ENCODE measurements at places on chromosomes 5 and 9. TPM values are rescaled to one million over a fixed set of nuclear protein-coding genes. Genes with fewer than 3 reads are reported as not detected.

Gene NDOR1
- 15.2 TPM for total RNA-seq

GRCh38 chr5:115246361-115246991, 16.2 kb downstream of the PGGT1B start:
- H3K27me3 ChIP-seq: no peaks in the 10 kb centered on the region
- DNase-seq: no peak
- H3K4me3 ChIP-seq: no peak overlapping the region
- H3K4me1 ChIP-seq: no peaks in the 10 kb centered on the region
- no peaks in the 10 kb centered on the region for H3K36me3 ChIP-seq
- no peak overlapping the region for H3K27ac ChIP-seq

Gene PHYHD1
- 41.8 TPM for total RNA-seq

Gene GRIN1
- total RNA-seq: 0.15 TPM

Gene QRFP
- total RNA-seq: not detected

- DNase-seq: no peak
- no peak overlapping the region for H3K4me3 ChIP-seq
- no peaks in the 10 kb centered on the region for H3K36me3 ChIP-seq
- no peaks in the 10 kb centered on the region for H3K4me1 ChIP-seq
- H3K27me3 ChIP-seq: no peaks in the 10 kb centered on the region
Measured at GRCh38 chr5:119347991-119348390, 7.8 kb upstream of the TNFAIP8 start.

DNA sequence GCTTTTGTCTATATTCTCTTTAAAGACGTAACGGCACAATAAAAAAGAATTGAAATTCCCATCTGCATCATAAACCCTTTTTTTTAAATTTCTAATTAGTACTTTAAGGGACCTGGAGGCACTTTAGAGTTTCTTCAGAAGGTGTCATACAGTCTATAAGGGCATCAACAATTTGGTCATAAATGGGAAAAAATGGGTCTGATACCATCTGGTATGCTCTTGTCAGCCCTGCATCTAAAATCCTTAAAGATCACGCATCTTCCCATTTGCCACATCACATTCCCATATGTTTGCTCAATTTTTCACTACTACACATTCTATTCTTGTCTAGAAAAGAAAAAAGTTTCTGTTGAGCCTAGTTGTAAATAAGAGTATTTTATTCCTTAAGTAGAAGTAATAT, 53.8 kb downstream of the COX7C start:
- H3K36me3 ChIP-seq: no peaks in the 10 kb centered on the region
- H3K4me1 ChIP-seq: no peaks in the 10 kb centered on the region
- no peak overlapping the region for H3K4me3 ChIP-seq
- H3K27ac ChIP-seq: no peak overlapping the region
- H3K27me3 ChIP-seq: no peaks in the 10 kb centered on the region
- no peak for DNase-seq

- H3K27me3 ChIP-seq: no peaks in the 10 kb centered on the region
- no peaks in the 10 kb centered on the region for H3K4me1 ChIP-seq
- no peak for DNase-seq
- H3K36me3 ChIP-seq: no peaks in the 10 kb centered on the region
Measured at GRCh38 chr5:59547731-59548130, 345.8 kb downstream of the PDE4D start.

GRCh38 chr9:11805969-11806368, 887.2 kb upstream of the TYRP1 start:
- H3K36me3 ChIP-seq: no peaks in the 10 kb centered on the region
- no peak overlapping the region for H3K4me3 ChIP-seq

Gene SH3TC2
- 0.59 TPM for total RNA-seq

DNA sequence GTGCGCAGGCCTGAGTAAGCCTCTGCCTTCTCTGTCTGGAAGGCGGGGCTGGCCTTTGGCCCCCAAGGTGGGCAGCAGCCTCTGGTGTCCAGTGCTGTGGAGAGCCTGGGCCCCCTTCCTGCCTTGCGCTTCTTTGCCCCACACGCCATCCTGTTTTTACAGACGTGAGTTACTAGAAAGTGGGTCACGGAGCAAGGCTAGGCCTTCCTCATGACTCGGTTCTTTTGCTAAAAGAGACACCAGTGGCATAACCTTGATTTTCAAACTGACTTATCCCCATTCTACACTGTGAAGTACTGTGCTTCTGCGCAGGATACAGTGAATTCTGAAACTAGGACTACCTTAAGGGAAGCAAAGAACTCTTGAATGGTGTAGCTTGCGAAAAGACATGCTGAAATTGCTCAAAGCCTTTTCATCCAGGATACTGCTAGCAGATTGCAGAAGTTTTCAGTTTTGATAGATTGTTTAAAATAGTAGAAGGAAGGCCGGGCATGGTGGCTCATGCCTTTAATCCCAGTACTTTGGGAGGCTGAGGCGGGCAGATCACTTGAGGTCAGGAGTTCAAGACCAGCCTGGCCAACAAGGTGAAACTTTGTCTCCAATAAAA, 7.2 kb downstream of the ROPN1L start:
- no peak overlapping the region for H3K4me3 ChIP-seq
- H3K27ac ChIP-seq: no peak overlapping the region
- no peaks in the 10 kb centered on the region for H3K27me3 ChIP-seq
- DNase-seq: no peak

GRCh38 chr9:95327239-95327865, 9.8 kb upstream of the FANCC start:
- H3K4me1 ChIP-seq: no peaks in the 10 kb centered on the region
- no peak overlapping the region for H3K27ac ChIP-seq
- no peaks in the 10 kb centered on the region for H3K36me3 ChIP-seq
- H3K4me3 ChIP-seq: no peak overlapping the region

Gene ALDH1B1
- total RNA-seq: 47.2 TPM

Gene RNF183
- not detected for total RNA-seq

DNA sequence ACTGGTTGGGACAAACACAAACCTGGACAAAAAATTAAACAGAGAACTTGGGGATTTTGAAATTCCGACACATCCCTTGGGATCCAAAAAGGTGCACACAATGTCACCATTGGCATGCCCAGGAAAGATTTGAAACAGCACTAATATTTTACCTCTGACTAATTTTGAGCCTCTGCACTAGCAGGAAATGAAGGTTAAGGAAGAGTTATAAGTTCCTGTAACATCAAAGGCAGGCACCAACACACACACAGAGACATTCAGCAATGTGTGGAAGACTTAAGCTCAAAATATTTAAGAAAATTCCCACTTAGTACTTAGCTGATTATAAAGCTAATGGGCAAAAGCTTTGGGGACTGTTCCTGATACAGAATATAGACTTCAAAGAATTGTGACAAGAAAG, 247.0 kb downstream of the CDH9 start:
- H3K4me1 ChIP-seq: no peaks in the 10 kb centered on the region
- no peak overlapping the region for H3K4me3 ChIP-seq
- H3K27me3 ChIP-seq: no peaks in the 10 kb centered on the region
- no peaks in the 10 kb centered on the region for H3K36me3 ChIP-seq

DNA sequence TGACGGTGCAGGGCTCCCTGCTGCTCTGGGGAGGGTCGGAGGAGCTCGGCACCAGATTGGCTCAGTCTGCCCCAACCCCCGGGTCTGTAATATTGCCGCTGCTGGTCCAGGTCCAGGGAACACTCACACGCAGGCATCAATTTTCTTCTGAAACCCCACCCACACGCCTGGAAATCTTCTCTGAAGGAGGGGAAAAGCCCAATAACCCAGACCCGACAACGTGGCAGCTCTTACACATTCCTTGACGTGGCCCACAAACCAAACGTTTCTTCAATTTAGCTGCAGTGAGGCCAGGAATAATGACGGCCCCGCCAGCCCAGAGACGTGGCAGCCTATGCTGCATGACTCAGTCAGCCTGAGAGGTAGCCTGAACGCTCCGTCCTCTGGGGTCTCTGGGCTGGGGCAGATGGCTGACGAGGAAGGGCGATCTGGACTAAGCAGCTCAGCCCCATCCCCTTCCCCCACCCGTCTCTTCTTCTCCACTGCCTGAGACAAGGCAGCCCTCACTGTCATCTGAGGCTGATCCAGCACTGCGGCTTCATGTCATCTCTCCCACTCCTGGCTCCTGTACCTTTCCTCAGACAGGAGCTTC, 9.9 kb upstream of the SPARC start:
- no peaks in the 10 kb centered on the region for H3K27me3 ChIP-seq
- H3K36me3 ChIP-seq: no peaks in the 10 kb centered on the region
- no peak overlapping the region for H3K4me3 ChIP-seq
- H3K4me1 ChIP-seq: peaks cover 8% of the 10 kb centered on the region

DNA sequence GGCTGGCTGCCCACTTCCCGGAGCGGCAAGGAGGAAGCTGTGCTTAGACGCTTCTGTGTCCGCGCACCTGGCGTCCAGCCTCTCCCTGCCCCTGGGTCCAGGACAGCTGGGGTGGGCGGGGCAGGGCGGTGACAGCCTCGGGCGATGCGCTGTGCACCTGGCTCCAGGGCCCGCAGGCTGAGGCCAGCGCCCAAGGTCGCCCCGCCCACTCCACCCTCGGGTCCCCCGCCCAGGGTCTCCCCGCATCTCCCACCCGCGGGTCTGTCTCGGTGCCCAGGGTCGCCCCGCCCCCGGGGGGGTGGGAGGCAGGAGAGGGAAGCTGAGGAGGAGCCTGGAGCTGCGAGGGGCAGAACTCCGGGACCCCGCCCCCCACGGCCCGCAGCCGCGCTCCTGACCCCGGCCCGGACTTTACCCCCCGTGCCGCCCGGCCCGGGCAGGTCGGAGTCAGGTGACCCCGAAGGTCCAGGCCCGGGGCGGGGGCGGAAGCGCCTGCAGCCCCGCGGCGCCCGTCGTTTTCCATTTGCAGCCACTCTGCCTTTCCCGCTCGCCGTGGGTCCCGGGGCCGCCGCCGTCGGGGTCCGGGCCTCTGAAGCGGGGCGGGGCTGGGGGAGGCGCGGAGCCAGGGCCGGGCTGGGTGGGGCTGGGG, at the start of gene ENTPD8:
Gene ENTPD8, minus strand, starts transcription at position 69 of the 646 bp plus-strand sequence. CDS start 3,072 bp downstream, outside the sequence.
- no peaks in the 10 kb centered on the region for H3K36me3 ChIP-seq
- peaks cover under 1% of the 10 kb centered on the region for H3K4me1 ChIP-seq
- peak within 1 kb of the TSS; percentile 14 for H3K4me3 ChIP-seq
- DNase-seq: peak; percentile 46

DNA sequence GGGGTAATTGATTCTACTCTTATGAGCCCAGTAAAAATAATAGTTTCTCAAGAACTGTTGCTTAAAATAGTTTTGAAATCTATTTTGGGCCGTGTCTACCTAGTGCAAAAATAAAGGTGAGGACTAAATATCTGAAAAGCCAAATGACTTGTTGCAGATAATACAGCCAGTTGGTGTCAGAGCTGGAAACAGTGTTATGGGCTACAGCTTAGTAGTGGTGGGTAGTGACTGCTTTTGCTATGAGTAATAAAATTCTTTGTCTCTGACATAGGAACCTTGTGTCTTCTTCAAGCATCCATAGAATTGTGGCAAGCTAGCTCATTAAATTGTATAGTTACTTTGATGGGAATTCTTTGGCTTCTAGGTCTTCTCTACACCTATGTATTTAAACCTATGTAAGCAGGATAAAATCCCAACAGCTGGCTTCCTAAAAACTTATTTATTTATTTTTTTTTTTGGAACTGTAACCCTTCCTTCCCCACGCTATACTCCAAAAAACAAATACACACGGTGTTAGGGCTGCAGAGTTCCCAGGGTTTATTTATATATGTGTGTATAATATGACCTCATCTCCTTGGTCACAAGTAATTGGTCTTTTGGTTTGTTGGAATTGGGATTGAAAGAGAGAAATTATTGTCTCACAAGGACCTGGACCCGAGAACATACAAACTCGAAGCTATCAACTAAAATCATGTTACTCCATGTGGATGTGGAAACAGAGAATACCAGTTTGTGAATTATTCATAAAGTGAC, 138.0 kb downstream of the NUDT12 start:
- no peak overlapping the region for H3K4me3 ChIP-seq
- H3K27ac ChIP-seq: no peak overlapping the region
- H3K27me3 ChIP-seq: no peaks in the 10 kb centered on the region
- H3K36me3 ChIP-seq: no peaks in the 10 kb centered on the region

DNA sequence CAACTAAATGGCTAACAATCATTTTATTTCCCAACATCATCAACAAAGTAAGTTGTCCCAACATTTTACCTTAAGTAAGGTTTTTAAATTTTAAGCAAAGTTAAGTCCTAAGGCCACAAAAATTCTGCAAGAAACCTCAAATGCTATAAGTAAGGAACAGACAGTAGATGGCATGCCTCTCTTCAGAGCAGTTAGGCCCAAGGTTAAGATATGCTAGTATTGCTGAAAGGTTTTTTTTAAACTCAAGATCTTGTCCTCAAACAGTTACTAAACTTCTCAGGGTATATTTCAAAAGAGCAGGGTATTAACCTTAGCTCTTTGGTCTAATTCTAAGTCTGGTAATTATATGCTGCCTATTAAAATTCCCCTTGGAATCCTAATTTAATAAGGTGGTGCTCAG, 35.1 kb downstream of the PJA2 start:
- no peak for DNase-seq
- no peaks in the 10 kb centered on the region for H3K27me3 ChIP-seq
- H3K4me1 ChIP-seq: no peaks in the 10 kb centered on the region

Gene RGS7BP
- total RNA-seq: 5.2 TPM

- H3K36me3 ChIP-seq: no peaks in the 10 kb centered on the region
- no peak for DNase-seq
- peak overlapping the region; percentile 83 for H3K4me3 ChIP-seq
- H3K4me1 ChIP-seq: peaks cover 3% of the 10 kb centered on the region
- H3K27ac ChIP-seq: peak overlapping the region; percentile 86
Measured at GRCh38 chr5:61162832-61163567, 732 bp upstream of the SMIM15 start.

GRCh38 chr5:120463006-120463680, 957 bp upstream of the PRR16 start:
- no peak for DNase-seq
- no peak overlapping the region for H3K27ac ChIP-seq
- no peaks in the 10 kb centered on the region for H3K36me3 ChIP-seq
- H3K27me3 ChIP-seq: no peaks in the 10 kb centered on the region
- peaks cover 1% of the 10 kb centered on the region for H3K4me1 ChIP-seq
- peak overlapping the region; percentile 68 for H3K4me3 ChIP-seq

Gene SH3RF2
- total RNA-seq: 0.50 TPM

GRCh38 chr9:112496074-112496722, 9.6 kb downstream of the KIAA1958 start:
- H3K36me3 ChIP-seq: no peaks in the 10 kb centered on the region
- H3K4me1 ChIP-seq: peaks cover 13% of the 10 kb centered on the region
- H3K27me3 ChIP-seq: no peaks in the 10 kb centered on the region
- DNase-seq: no peak
- no peak overlapping the region for H3K27ac ChIP-seq

GRCh38 chr5:178182158-178182876, 4.9 kb downstream of the GMCL2 start:
- H3K27me3 ChIP-seq: no peaks in the 10 kb centered on the region
- H3K4me3 ChIP-seq: no peak overlapping the region
- no peaks in the 10 kb centered on the region for H3K36me3 ChIP-seq

Gene ACSL6
- 0.07 TPM for total RNA-seq

Gene UGT3A2
- total RNA-seq: not detected

- peak overlapping the region; percentile 50 for H3K27ac ChIP-seq
- peak; percentile 43 for DNase-seq
- H3K4me3 ChIP-seq: no peak overlapping the region
- peaks cover 4% of the 10 kb centered on the region for H3K4me1 ChIP-seq
Measured at GRCh38 chr5:41334758-41335157, 121.4 kb upstream of the C6 start.

Gene FOXD4L5
- not detected for total RNA-seq

Gene GPR151
- total RNA-seq: not detected

DNA sequence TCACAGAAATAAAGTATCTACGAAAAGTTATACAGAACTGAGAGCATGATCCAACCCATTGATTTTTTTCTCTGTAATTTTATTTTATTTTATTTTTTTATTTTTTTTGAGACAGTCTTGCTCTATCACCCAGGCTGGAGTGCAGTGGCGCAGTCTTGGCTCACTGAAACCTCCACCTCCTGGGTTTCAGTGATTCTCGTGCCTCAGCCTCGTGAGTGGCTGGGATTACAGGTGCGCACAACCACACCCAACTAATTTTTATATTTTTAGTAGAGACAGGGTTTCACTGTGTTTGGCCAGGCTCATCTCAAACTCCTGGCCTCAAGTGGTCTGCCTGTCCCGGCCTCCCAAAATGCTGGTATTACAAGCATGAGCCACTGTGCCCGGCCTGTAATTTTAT, 107.3 kb downstream of the VPS13A start:
- no peaks in the 10 kb centered on the region for H3K4me1 ChIP-seq
- no peaks in the 10 kb centered on the region for H3K36me3 ChIP-seq
- no peak overlapping the region for H3K27ac ChIP-seq
- DNase-seq: no peak

Measured in ovary (tissue), 10 donors.